Stimulated activated CD8-positive, alpha-beta memory T cell treated with anti-CD3 and anti-CD28 coated beads, Interleukin-4, amount 100 ng/mL, for 48 hours (primary cell): ENCODE measurements at places on chromosomes 5 and 9.

- DNase-seq, result peak; percentile 31
These were observed 57.0 kb downstream of the C9orf153 start for GRCh38 chr9:86202338-86202882.

GRCh38 chr5:135069895-135070657, 36.0 kb upstream of the PITX1 start:
- no peak for DNase-seq

DNA sequence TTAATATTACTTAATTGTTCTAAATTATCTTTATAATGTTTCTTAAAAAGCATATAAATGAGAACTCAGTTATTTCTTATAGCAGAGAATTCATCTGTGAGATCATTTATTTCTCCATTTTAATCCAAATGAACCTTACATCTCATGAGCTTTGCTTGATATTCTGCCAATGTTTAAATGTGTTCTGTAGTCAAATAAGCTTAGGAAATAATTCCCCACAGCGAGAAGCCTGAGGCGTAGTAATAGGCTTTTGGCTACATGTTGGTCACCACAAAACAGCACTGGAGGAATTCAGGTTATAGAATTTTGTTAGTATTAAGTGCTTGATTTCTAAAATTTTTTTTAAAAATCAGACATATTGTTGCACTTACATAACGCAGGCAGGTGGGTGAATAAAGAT, 585.3 kb upstream of the RORB start:
- DNase-seq, result no peak

DNA sequence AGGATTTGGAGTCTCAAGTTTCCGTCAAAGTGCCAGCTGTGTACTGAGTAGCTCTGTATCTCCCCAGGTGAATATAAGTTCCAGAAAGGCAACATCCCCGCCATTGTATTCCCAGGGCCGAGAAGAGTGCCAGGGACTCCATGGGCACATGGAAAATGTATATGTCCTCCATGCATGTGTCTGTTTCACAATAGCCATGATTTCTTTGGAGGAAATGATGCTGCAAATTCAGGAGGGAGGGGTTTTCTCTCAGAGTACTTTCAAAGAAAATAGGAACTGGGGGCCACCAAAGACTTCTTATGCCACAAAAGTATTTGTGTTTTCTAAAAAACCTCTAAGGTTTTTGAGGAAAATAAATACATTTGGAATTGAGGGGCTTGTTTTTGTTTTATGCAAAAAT, 524.6 kb downstream of the BNC2 start:
- no peak for DNase-seq

GRCh38 chr9:127244609-127245601, 19.7 kb upstream of the GARNL3 start:
- peak; percentile 97 for DNase-seq

DNA sequence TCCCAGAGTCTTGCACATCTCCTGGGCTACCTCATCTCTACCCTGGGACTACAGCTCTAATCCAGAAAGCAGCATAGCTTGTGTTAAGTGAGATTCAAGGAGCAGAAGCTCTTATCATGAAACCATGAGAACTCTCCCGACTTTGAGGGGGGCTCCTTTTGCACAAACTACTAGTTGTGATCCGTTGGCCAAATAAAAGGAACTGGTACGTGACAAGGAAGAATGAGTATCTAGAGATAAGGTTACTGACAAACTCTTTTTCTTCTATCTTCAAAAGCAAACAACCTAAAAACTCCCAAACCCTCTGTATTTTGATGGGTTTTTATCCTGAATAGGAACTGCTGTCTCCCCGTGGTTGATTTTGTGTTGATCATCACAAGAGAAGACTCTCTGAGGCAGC, 168.5 kb downstream of the SLC24A2 start:
- no peak for DNase-seq

GRCh38 chr5:67639976-67640375, 443.4 kb upstream of the CD180 start:
- DNase-seq, result no peak

- DNase-seq, result no peak
These were observed 31.5 kb upstream of the TRPC7 start for GRCh38 chr5:136396886-136397285.

DNA sequence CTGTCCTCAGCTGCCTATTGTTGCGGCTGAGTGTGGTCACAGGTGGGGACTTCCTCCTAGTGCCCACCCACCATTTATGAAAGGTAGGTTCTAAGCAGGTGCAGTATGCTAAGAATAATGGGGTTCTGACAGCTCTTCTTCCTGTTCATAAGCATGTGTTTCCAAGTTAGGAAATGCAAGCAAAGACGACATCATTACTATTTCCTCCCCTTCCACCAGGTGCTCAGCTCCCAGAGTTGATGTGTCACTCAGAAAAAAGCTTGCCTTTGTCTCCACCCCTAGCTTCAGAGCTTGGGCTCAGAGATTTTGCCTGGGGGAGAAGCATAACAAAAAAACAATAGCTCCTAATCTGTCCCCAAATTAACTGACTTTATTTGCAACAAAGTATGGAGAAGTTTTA, 1076.7 kb downstream of the NR2F1-AS1 start:
- DNase-seq, result no peak

- DNase-seq, result no peak
These were observed 18.5 kb downstream of the ATOX1 start for GRCh38 chr5:151739939-151740335.

- DNase-seq, result no peak
These were observed 521.5 kb upstream of the WWC1 start for GRCh38 chr5:167769846-167770413.

DNA sequence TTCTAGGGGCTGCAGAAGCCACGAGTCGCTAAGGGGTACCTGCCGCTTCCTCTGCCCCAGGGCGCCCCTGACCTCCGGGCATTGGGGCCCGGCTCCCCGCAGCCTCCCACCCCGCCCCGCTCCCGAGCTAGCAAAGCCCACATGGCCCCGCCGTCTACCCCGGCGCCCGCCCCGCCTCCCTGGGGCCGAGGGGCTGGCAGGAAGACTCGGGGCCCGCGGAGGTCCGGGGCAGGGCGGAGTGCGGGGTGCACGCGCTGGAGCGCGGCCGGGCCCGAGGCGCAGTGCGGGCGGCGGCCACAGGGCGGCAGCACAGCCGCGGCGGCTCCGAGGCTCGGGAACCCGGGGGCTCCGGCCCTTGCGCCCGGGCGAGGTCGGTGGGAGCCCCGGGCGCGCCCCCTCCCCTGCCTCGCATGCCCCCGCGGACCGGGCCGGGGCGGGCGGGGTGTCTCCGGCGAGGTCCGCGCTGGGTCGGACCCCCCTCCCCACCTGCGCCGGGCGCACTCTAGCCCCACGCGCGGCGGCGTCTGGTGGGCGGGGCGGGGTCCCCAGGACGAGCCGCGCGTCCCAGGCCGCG, 6.7 kb downstream of the NRARP start:
- peak; percentile 73 for DNase-seq

DNA sequence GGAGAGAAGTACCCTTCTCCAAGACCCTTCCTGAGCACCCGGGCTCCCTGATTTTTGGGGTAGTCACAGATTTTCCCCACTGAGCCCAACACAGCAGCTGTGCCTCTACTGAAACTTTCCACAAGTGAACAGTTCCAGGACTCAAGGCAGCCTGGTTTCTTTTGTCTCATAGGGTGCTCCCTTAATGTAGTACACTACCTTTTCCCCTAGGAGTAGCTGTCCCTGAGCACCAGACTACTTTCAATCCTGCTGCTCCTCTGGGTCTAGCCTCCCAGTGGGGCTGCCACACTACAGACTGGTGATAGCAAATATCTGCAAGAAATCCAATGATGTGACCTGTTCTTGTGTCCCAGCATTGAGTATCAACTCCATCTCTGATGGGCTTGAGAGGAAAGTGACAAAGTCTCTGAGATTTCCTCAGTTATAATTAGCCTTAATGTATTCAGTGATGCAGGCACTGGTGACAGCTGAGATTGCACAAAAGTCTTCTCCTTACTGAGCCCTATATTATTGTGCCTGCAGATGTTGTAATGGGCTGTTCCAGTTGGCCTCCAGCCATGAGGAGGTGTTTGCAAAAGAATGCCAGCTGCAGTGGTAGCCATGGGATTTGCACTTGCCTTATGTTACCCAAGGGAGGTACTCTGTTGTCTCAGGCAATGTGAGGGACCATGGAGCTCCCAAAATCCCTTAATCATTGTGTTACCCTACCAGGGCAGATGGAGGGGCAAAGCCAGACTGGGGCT, 1802.5 kb downstream of the EFNA5 start:
- DNase-seq, result no peak

- DNase-seq, result no peak
These were observed 599.9 kb downstream of the ISL1 start for GRCh38 chr5:51983161-51983560.

GRCh38 chr5:78983601-78984438, 1.3 kb downstream of the ARSB start:
- DNase-seq, result no peak

GRCh38 chr5:35317586-35317985, 87.3 kb upstream of the PRLR start:
- DNase-seq, result no peak

- DNase-seq, result no peak
These were observed 127.5 kb upstream of the CCNG1 start for GRCh38 chr5:163309914-163310313.
